Left ventricle myocardium superior (tissue), 1 donor: ENCODE measurements at places on chromosomes 3 and 15.

- DNase-seq: no peak
These were observed 137.1 kb downstream of the PLCH1 start for GRCh38 chr3:155607761-155608160.

DNA sequence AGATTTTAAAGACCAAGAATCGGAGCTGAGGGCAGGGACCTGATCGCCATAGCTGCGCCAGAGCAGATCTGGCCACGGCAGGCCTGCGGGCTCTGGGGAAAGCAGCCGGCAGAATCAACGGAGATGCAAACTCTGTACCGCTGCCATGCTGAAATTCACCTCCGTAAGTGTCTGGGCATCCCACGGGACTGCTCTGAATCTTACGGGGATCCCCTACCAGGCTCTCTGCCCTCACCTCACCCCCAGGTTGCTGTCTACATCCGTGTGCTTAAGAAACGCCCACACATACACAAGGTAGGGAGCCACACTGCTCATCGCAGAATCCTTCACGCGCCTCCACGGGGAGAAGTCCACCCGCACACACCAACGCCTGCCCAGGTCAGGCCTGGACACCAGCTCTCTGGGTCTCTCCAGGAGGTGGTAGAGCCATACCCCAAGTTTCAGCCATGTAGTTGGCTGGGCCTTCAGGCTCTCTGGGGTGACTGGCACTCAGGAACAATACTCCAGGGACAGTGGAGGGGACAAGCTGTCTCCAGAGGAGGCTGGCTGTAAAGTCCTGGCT is 33.5 kb downstream of the FAM174B start:
- DNase-seq: no peak

- no peak for DNase-seq
These were observed 131.6 kb upstream of the HACD2 start for GRCh38 chr3:123716411-123716810.

- DNase-seq: no peak
These were observed 32.2 kb downstream of the SLC24A1 start for GRCh38 chr15:65653801-65654521.

- no peak for DNase-seq
These were observed 279.0 kb upstream of the EPHA3 start for GRCh38 chr3:88828466-88828865.

- no peak for DNase-seq
These were observed 289.1 kb upstream of the AZI2 start for GRCh38 chr3:28637742-28638141.

- no peak for DNase-seq
These were observed 116.4 kb upstream of the ARHGEF3 start for GRCh38 chr3:56918111-56918568.

GRCh38 chr15:57263520-57263919 is 112.8 kb upstream of the CGNL1 start:
- no peak for DNase-seq

GRCh38 chr3:45503904-45504651 is 90.5 kb upstream of the LIMD1 start:
- DNase-seq: no peak

- no peak for DNase-seq
These were observed 2.3 kb upstream of the EIF2AK4 start for GRCh38 chr15:39931615-39932014.

DNA sequence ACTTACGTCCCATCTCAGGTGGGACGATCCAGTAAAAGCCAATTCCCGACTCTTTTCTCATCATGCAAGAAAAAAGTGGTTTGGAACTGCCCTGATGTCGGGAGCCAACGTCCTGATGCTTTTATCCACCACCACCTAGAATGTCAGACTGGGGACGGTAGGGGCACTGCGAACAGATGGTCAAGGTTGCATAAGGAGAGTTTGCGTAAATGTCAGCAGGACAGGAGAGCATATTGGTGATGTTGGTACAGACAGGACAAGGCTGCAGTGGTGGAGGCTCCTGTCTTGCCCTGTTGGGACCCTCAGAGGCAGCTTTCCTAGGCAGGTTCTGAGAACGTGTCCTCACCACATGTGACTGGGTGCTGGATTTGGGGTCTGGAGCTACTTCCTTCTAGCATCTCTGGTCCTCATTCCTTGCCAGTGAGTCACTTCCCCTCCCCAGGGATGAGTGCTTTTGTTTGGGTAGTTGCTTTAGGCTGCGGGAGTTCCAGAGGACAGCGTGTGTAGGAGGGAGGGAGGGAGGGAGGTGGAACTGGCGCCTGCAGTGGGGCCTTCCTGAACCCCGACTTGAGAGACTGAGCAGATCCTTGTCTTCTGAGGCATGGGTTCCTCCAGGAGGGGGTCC is 21.0 kb downstream of the THSD4 start:
- DNase-seq: no peak

DNA sequence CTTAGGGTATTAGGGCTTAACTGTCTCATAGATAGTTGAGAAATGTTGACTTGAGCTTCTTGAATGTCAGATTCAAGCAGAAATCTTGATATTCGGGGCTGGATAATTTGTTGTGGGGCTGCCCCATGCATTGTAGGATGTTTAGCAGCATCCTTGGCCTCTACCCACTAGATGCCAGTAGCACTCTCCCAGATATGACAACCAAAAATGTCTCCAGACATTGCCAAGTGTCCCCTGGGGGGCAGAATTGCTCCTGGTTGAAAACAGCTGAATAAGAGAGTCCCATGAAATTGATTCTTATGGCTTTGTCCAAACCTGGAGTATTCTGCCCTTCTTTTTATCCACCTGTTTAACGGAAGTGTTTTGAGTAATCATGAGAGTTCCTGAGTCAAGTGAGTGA is 15.9 kb upstream of the LCMT2 start:
- DNase-seq: no peak

DNA sequence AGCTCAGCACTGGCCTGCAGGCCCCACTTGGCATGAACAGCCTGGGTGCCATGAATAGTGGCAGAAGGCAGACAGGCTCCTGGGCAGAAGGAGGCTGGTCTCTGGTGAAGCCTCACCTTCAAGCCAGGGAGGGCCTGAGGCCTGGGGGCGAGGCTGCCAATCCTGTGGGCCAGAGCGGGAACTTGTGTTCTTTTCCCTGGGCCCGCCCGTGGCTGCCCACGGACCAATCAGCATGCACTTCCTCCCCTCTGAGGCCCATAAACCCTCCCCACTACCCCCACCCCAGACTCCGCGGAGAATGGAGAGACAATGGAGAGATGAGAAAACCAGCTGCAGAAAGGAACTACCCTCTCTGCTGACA is 283.8 kb upstream of the ROBO1 start:
- DNase-seq: no peak

GRCh38 chr15:84832448-84833040 is 15.4 kb downstream of the ALPK3 start:
- DNase-seq: no peak

DNA sequence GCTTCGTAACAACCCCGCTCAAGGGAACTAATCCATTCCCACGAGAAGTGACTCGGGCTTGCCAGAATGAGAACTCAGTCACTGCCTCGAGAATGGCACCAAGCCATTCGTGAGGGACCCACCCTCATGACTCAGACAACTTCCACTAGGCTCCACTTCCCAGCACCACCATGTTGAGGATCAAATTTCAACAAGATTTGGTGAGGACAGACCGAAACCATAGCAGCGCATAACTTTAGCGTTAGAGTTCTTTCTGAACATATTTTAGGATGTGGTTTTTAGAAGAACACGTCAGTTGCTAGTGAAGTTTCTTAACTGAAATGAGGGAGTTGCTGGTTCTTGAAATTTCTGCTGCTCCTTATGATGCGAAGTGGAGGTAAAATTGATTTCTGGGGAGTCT is 13.5 kb downstream of the PTPRG start:
- DNase-seq: no peak

GRCh38 chr15:74858369-74858740 is 14.8 kb downstream of the SCAMP2 start:
- DNase-seq: no peak

DNA sequence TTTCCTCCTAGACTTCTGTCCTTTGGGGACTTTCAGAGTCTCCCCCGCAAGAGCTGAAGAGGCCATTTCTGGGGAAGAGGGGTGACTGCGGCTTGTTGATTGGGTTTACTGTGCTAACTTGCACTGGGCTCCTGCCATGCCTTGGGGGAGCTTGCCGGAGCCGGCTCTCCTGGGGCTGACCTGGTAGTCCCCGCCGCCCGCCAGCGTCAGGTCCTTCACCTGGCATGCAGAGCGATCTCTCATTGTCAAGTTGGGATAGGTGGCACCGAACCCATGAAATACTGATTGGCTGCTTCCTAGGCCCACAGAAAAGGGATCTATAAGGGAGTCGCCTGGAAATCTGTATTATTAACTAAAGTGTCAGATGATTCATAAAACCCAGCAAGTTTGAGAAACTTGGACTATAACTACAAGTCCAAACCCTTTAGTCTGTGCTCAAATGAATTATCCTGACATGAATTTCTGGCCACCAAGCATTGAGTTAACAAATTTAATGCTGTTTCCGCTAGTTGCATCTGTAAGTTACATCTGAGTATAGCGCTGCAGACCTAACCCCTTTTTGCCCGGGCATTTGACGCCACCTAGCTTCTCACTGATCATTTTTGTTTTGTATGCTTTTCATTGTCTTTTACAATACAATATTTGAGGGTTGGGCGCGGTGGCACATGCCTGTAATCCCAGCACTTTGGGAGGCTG is 607 bp upstream of the IMP3 start:
- no peak for DNase-seq

- no peak for DNase-seq
These were observed 106.9 kb downstream of the LRRN1 start for GRCh38 chr3:3906171-3906570.

DNA sequence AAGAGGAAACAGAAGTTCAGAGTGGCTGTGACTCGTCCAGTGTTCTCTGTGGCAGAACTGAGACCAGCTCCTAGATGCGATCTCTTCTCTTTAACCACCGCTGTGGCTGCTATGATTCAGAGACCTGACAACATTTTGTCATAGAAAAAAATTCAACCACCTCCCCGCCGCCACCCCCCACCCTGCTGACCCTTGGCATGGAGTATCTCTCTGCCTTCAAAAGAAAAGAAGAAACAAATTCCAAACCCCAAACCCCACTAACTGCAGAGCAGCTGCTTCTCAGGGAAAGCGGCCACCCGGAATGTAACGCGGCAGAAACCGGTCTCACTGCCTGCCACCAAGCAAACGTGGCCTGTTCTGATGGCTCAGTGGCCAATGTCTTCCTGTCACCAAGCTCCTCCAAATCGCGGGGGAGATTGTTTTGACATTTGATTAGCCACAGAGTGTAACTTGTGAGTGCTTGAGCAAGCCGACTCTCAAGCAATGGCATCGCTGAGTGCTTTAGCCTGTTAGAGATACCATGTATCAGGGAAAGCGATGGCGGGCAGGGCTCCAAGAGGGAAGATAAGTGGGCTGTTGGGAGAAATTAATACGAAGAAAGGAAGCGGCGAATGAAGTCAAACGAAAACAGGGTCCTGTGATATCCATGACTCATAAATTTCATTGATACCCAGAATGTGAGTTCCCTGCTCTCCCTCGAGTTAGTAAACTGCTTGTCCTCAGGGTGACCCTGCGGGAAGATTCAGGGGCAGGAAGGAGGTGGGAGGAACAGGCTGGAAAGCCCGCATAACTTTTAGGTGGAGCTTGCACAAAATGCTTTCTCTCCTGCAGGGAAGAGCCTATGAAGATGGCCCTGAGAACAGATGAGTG is 44.8 kb upstream of the TLE3 start:
- DNase-seq: peak; percentile 80

DNA sequence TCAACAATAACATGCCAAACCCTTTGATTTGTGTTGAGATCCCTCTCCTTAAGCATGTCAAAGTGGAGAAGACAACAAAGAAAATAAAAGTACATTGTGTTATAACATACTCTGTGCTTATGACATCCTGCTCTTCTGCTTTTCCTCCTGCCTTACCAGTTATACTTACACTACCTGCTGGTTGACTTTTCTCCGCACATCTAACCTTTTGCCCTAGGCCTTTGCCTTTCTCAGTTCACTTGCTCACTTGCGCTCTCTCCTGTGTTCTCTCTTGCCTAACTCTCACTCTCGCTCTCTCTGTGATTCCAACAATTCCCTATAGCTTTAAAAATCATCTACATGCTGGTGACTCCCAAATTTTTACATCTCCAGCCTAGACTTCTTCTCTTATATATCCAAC is 5.7 kb downstream of the DNAH12 start:
- no peak for DNase-seq

- DNase-seq: no peak
These were observed 8.2 kb downstream of the THOC7 start for GRCh38 chr3:63855333-63855940.

DNA sequence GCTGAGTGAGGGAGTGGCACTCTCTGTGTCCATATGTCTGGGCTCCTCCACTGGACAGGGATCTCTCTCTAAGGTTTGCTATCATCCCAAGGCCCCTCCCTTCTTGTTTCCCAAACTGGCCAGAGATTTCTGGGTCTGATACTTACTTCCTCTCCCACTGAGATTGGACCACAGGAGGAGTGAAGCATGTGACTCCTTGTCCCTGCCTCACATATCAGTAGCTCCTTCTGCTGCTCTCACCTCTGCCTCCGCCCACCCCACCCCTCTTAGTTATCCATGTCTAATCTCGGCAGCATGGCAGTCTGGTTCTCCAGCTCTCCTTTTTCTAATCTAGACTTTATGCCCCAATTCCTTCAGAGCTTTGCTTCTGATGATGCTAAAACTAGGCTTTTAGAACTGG is 223.1 kb downstream of the RPLP1 start:
- no peak for DNase-seq

GRCh38 chr3:4447295-4447999 is 19.6 kb downstream of the SUMF1 start:
- DNase-seq: no peak

- DNase-seq: no peak
These were observed 82.1 kb downstream of the NEK10 start for GRCh38 chr3:27287052-27287451.

DNA sequence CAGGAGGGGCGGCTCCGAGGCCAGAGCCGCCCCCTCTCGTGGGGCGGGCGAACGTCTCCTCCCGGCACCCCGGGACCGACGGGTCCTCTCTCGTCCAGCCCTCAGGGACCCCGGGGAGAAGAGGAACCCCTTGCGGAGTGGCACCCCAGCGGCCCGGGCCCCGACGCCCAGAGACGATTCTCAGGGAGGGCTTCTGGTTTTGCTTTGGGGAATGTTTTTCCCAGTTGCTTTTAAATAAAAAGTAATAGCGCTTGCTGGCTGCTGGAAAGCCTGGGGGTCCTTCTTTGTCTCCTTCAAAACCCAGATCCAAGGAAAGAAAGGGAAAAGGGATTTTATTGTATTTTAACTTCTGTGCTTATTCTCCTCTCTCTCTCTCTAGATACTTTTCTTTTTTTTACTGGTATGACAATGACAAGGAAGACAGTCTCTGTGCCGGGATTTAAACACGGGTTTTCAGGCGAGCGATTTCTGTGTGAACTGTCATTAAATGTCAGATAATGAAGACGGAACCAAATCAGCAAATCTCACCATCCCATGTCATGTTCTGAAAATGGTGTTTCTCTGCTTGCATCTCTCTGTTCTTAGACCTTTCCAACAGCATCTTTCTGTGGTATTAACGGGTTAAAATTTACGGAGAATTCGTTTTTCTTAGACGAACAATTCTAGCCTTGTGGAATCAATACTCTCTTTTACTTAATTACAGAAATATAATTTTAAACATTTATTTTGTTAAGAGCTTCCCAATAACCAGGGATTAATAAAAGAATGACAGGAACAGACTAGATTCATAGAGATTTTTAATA is 530 bp upstream of the PCOLCE2 start:
- DNase-seq: no peak

GRCh38 chr3:152817400-152817799 is 17.5 kb upstream of the P2RY1 start:
- DNase-seq: no peak

GRCh38 chr15:82966671-82967071 is 14.2 kb upstream of the HOMER2 start:
- no peak for DNase-seq
